CD4-positive, alpha-beta T cell treated with Interleukin-4 for 1 hour (primary cell): ENCODE measurements at places on chromosomes 7 and 10.

DNA sequence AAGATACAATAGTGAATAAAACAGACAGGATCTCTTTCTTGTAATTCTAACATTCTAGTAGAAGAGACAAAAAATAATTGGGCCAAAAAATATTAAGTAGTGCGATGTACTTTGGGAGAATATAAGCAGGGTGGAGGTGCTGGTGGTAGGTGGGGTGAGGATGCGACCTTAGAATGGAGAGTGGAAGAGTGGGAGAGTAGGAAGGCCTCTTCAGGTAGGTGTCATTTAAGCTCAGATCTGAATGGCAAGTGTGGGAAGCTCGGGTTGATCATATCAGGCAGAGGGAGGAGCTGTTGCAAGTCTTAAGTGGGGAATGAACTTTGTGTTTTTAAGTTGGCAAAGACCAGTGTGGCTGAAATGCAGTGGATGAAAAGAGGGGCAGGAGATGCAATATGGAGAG, 3.8 kb upstream of the IFRD1 start:
- no peak for DNase-seq

DNA sequence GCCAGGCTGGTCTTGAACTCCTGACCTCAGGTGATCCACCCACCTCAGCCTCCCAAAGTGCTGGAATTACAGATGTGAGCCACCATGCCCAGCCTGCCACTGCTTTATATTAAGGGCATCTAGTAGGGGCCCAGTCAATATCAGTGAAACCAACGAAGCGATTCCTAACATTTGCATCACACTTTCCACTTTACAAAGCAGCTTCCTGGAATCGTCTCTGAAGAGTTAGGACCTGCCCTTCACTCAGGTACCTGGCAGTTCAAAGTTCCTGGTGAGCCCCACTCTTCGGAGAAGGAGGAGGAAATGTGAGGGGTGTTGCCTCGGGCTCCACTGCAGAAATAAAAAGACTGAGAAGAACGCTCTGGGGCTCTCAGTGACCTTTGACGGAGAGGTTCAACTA, 31.1 kb upstream of the EZH2 start:
- no peak for DNase-seq

DNA sequence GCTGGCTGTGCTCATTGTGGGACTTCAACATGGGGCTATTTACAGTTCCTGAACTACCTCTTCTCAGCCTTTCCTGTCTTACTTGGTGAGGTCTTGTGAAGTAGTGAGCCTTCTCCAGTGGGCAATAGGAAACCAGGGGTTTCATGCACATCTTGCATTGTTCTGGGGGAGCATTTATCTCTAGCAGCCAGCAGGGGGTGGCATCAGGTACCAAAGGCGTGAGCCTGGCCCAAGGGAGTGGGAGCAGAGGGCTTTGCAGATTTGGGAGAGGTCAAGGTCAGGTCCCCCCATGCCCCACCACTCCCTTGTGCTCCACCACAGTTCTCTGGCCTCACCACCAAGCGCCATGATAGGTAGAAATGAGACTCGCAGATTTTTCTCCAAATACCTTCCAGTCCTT, 85.4 kb upstream of the NPTX2 start:
- DNase-seq, result no peak

- no peak for DNase-seq
These were observed 326.5 kb downstream of the THSD7A start for GRCh38 chr7:11505471-11505985.

DNA sequence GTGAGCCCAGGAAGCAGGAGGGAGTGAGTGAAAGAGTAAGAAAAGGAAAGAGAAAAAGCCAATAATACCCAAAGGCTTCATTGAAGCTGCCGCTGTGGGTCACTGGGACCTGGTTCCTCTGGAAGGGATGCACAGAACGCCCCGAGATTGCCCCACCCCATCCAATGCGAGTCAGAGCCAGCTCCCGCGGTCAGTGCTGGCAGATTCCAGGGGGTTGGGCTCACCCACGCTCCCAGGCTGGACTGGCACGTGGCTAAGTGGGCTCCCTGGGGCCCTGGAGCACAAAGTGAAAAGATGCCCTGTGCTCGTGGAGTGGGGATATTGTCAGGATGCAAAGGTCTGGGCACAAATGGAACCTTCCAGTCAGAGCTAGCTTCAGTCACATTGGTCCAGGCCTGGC, 117.0 kb downstream of the OAT start:
- no peak for DNase-seq

- DNase-seq, result no peak
These were observed 34.4 kb downstream of the ASB4 start for GRCh38 chr7:95520136-95520535.

GRCh38 chr10:28781296-28781695, 104.0 kb downstream of the BAMBI start:
- no peak for DNase-seq

DNA sequence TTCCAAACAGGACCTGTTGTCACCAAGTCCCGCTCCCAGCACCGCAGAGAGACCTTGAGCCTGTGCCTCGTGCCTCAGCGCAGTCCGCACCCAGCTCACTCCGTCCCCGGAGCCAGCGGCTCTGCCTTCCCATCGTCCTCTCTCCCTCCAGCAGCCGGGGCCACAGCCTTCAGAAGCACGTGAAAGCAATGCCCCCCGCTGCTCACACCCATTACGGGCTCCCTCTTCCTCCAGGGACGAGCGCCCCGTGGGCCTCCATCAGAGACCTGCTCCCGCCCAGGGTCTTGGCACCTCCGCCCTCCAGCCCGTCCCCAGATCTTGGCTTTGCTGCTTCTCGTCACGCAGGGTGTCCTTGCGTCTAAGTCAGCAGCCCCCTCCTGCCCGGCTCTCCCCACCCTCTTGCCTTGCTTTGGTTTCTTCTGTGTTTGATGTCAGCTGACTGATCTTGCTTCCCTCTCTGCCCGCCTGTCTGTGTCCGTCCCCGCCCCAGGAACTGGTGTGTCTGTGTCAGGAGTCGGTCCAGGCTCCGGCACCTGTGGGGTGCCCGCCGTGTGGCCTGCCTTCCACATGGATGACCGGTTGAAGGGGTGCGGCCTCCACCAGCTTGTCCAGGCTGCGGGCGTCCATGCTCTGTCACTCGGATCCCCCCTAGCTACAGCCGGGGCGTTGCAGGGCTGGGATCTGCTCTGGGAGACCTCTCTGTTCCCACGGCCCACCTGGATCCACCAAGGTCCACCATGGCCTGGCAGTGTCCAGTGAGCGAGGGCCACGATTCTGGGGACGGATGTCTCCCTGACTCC, 61.9 kb downstream of the FOXL3 start:
- DNase-seq, result peak; percentile 62

- no peak for DNase-seq
These were observed 42.0 kb downstream of the PRF1 start for GRCh38 chr10:70560511-70560941.

- DNase-seq, result peak; percentile 38
These were observed 71.8 kb upstream of the LOXL4 start for GRCh38 chr10:98339799-98340198.

GRCh38 chr10:58266003-58266825, 1.5 kb downstream of the IPMK start:
- DNase-seq, result peak; percentile 25

- peak; percentile 2 for DNase-seq
These were observed 283.9 kb downstream of the PLXDC2 start for GRCh38 chr10:20100171-20100570.

GRCh38 chr7:157829491-157829890, 492.7 kb downstream of the DNAJB6 start:
- no peak for DNase-seq

GRCh38 chr7:7323352-7323751, 141.0 kb downstream of the C1GALT1 start:
- DNase-seq, result no peak

GRCh38 chr7:38756521-38756920, 125.3 kb upstream of the AMPH start:
- DNase-seq, result no peak

GRCh38 chr7:20741801-20742200, 44.9 kb downstream of the SP8 start:
- DNase-seq, result no peak

DNA sequence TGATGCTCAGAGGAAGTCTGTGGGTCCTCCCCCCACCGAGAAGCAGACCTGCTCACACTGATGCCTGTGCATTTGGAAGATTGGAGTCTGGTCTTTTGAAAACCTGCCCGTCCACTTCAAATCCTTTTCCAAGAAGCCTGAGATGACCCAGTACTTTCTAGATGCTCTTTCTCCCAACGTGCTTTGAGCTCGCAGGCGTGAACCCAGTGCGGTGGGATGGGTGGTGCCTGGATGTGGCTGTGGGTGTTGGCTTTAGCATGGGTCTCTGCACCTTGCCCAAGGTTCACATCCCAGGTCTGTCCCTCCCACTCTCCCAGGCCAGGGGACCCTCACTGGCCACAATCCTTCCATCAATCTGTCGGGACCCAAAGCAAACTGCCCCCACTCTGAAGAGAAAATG, 170.2 kb downstream of the ADARB2 start:
- no peak for DNase-seq

- no peak for DNase-seq
These were observed 89.8 kb upstream of the HPS1 start for GRCh38 chr10:98536551-98536950.

GRCh38 chr7:17333221-17333620, 34.8 kb downstream of the AHR start:
- no peak for DNase-seq

DNA sequence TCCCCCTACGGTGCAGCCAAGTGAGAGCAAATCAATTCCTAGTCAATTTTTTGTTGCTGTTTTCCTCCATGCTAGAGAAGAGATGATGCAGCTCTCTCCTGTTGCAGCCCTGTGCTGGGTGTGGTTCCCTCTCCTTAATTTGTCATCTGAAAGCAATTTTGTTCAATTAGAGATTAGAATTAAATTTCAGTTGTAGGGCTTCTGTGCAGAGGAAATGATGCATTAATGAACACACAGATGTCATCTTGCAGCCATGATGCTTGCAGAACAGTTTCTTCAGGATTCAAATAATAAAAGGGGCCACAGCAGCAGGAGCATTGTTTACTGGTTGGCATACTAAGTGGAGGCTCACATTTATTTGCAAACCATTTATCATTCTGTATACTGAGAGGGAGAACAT, 266.0 kb downstream of the AUTS2 start:
- no peak for DNase-seq

DNA sequence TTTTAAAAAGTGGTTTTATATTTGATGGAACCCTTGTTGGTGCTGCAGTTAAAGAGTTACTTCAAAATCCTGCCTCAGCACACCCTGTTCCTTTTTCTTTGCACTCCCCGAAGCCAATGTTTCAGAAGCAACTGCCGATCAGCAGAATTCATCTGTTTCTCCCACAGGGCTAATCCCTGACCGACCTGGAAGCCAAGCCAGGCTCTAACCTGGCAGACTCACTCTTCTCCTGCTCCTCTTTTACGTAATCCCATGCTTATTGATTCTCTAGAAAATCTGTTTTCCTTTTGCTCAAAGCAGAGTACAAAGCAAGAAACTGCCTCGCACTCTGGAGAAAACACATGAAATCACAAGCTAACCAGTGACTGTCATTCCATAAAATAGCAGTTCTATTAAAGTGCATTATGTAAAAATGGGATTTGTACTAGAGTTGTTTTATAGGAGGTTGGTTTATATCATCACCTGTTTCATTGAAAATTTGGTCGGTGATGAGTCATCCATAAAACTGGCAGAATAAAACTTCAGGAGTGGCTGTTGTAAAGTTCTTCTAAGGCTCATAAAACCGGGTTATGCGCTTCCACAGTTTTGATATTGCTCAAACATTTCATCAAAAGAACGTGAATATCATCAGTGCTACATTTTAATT, 99.9 kb downstream of the CNTNAP2 start:
- DNase-seq, result no peak

GRCh38 chr10:133087045-133087678, 562 bp upstream of the ADGRA1 start:
- DNase-seq, result no peak

GRCh38 chr7:47392241-47392759, 189.6 kb downstream of the TNS3 start:
- no peak for DNase-seq

- no peak for DNase-seq
These were observed 54.9 kb upstream of the TMEM273 start for GRCh38 chr10:49243139-49243538.

- no peak for DNase-seq
These were observed 61.1 kb downstream of the SORBS1 start for GRCh38 chr10:95500097-95500496.

- no peak for DNase-seq
These were observed 61.7 kb downstream of the C10orf105 start for GRCh38 chr10:71657604-71658466.

DNA sequence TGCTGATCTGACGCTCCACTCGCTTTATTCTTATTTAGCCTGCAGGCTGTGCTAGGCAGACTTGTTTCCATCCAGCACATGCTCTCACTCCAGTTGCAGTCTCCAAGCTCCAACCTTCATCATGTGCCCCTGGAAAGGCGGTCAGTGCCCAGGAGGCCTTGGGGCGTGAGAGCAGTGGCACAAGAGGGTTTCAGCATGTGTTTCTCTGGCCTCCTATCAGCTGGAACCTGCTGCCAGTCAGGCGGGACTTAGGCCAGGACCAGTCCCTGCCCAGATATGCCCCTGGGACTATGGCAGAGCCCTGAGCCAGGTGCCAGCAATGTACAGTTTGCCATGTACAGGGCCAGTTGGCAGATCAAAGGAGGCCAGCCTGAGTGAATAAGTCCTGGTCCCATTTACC, 330.2 kb upstream of the FZD1 start:
- DNase-seq, result no peak

GRCh38 chr10:30505543-30506298, 71.7 kb downstream of the MAP3K8 start:
- DNase-seq, result no peak

GRCh38 chr7:95318501-95319100, 5.7 kb downstream of the PON1 start:
- DNase-seq, result no peak

GRCh38 chr7:2979201-2979631, 64.5 kb downstream of the CARD11 start:
- DNase-seq, result no peak

GRCh38 chr7:157032644-157033482, 22.4 kb upstream of the MNX1 start:
- no peak for DNase-seq

GRCh38 chr7:137110091-137110509, 233.4 kb downstream of the PTN start:
- no peak for DNase-seq

DNA sequence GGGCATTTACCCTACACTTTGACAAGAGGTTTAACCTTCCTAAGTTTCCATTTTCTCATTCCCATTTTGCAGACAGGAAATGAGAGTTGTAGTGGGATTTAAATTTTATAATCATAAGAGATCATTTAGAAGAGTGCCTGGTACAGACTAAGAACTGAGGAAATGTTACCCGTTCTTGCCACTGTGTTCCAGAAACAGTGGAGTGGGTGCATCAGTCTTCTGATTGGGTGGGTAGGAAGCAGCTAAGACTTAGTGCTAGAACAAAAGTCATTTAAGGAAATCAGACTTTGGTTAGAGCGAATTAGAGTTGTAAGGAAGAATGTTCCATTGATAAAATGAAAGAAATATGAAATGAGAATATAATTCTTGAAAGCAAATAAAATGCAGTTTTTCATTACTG, 8.4 kb upstream of the SYPL1 start:
- no peak for DNase-seq

- no peak for DNase-seq
These were observed 925 bp downstream of the H2AZ2 start for GRCh38 chr7:44846816-44847508.
